ENCODE measurements at places on chromosomes 4 and X.

DNA sequence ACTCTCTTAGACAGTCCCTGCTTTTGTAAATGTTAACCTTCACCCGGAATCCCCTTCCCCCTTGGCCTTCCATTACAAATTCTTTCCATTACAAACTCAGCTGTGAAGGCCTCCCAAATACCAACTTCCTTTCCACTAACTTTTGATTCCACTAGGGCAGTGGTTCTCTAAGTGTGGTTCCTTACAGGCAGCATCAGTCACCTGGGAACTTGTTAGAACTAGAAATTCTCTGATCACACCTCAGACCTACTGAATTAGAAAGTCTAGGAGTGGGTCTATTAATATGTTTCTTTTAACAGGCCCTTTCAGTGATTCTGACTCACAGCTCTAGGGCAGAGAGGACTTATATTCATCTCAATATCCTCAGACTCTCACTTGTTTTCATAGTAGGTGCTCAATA, 19.0 kb upstream of the MRPL1 start:
- no peak for DNase-seq

- no peak for DNase-seq
Observed at GRCh38 chr4:17328141-17328815, 183.6 kb downstream of the QDPR start.

DNA sequence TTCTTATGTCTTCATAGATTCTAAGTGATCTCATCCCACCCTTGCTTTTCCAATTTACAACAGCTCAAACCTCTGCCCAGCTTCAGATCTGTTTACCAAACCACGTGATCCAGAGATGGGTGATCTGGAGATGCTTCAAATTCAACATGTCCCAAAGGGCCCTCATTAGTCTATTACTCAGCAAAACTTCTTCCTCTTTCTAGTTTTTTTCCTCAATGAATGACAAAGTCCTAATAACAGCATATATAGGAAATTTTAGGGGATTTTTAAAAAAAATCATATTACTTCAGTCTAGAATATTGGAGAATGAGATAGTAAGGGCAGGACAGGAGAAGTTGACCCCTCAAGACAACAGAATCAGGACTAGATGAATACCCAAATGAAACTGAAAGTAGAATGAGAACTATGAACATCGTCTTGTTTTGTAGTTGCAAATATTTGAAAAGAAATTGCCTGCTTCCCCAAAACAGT, 127.1 kb downstream of the CFAP299 start:
- no peak for DNase-seq

GRCh38 chrX:66200855-66201795, 37.1 kb downstream of the HEPH start:
- no peak for DNase-seq

DNA sequence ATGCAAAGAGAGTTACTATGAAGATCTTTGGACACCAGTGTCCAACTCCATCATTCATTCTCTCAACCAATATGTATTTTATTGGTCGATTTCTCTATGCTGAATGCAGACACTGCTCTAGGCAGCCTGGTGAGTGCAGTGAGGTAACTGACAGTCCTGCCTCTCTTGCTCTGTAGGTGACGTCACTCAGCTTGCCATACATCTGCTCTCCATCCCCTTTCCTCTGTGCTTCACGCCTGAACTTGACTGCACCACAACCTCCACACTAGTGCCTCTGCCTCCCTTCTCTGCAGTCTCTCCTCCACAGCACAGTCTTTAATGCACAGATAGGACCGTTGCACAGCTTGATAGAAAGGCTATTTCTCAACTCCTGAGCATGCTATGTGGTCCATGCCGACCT, 344.9 kb upstream of the NOCT start:
- no peak for DNase-seq

- DNase-seq = no peak
Observed at GRCh38 chr4:70654605-70655011, 11.7 kb downstream of the JCHAIN start.

- no peak for DNase-seq
Observed at GRCh38 chr4:111945014-111945413, 200.2 kb upstream of the FAM241A start.

DNA sequence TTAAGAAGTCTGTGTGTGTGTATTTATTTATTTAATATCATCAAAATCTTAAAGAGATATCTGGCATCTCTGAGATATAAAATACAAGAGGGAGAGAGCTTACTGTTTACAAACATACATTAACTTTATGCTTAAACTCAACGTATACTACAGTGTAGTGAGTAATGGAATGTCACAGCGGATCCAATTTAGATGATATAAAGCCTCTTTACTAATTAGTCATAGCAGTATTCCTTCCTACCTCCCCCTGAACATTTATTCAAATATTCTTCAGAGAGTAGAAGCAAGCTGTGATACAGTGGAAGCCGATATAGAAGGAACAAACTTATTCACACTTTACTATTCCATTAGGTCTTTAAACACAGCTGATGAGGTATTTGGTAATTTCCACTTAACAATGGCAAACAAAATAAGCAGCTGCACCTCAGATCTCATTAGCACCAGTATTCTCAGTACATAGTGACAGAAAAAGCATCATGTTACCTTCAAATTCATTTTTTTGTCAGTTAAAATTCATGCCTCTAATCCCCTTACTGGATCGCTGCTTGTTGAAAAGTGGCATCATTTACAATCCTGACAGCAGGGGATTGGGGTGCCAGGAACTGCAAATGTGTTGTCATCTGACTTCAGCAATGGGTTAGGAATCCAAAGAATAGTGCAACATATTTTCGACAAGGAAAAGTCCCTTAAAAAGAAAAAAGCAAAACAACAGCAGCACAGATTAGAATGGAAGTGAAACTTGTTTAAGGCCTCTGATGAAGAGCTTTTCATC, 658.7 kb upstream of the EPHA5 start:
- DNase-seq = no peak

GRCh38 chr4:69524706-69525105, 29.0 kb upstream of the UGT2B4 start:
- DNase-seq = no peak

GRCh38 chr4:126737899-126738526, 894.7 kb upstream of the INTU start:
- DNase-seq = no peak

- DNase-seq = no peak
Observed at GRCh38 chrX:53265771-53266574, 15.4 kb downstream of the IQSEC2 start.

DNA sequence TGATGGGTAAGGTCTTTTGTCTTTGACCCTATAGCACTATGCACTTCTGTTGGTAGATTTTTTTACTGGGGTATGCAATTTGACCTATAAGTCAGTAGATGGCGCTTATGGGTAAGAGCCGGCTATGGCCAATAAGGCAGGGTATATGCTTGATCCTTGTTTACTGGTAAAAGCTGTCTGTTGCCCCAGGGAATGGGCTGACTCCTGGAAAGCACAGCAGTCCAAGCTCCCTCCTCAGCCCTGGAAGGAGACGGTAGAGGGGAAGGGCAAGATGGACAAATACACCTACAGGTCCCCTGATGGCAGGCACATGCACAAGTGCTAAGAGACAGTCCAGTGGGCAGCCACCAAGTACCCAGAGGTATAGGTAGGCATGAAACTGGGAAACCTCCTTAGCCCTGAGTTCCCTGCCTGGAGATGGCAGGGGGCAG, 63.7 kb downstream of the ADAMTS3 start:
- DNase-seq = no peak

- no peak for DNase-seq
Observed at GRCh38 chr4:5773271-5773555, 62.2 kb downstream of the EVC start.

DNA sequence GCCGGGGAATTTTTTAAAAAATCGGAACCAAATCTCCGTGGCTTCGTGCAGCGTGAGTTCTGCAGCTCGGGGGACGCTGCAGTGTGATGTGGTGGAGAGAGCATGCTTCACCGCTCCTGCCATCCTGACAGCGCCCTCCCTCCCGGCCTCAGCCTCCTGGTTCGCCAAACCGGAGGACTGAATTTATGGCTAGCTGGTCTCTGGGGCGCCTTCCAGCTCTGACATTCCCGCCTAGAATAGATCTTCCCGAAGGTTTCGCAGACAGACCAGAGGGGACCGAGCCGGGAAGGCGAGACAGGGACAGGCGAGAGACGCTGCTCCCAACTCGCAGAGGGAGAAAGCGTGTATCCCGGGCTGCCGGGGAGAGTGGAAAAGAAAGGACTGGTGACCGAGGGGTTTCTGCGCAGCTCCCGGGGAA, 25.9 kb downstream of the HOPX start:
- peak; percentile 25 for DNase-seq

DNA sequence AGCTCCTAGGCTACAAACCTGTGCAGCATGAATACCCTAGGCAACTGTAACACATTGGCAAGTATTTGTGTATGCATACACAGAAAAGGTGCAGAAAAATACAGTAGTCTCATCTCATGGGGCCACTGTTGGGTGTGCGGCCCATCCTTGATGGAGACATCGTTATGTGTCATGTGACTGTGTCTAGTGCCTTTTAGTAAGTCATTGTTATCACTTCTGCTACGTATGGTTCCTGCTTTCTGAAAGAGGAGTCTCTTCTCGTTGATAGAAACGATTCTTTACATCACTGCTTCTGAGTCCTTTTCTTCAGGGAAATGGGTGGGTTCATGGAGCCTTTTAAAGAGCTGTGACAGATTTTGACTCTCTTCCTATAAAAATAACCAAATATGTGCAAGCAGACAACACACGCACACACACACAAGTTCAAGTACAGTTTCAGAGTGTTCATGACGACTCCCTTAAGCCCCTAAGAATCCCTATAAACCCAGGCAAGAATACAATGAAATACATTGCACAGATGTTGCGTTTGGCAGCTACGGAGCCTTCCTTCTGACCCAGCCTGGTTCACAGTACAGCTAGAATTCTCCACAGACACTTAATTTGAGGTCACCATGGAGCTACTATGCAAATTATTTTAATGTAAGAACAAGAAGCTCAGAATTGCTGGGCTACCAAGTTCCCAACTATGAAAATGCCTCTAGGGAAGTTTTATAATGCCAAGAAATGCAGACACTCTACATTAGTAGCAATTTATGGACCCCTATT, 10.2 kb upstream of the STK32B start:
- DNase-seq = no peak

GRCh38 chrX:130386408-130386808, 934 bp upstream of the GPR119 start:
- no peak for DNase-seq

DNA sequence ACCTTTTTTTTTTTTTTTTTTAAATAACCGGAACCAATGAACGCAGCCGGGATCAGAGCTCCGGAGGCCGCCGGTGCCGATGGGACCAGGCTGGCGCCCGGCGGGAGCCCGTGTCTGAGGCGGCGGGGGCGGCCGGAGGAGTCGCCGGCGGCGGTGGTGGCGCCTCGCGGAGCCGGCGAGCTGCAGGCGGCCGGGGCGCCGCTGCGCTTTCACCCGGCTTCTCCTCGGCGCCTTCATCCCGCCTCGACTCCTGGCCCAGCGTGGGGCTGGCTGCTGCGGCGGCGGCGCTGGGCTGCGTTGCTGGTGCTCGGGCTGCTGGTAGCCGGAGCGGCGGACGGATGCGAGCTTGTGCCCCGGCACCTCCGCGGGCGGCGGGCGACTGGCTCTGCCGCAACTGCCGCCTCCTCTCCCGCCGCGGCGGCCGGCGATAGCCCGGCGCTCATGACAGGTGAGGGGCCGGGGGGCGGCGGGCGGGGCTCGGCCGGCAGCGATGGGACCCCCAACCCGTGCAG, 337 bp downstream of the STIM2 start:
- DNase-seq = peak; percentile 58

DNA sequence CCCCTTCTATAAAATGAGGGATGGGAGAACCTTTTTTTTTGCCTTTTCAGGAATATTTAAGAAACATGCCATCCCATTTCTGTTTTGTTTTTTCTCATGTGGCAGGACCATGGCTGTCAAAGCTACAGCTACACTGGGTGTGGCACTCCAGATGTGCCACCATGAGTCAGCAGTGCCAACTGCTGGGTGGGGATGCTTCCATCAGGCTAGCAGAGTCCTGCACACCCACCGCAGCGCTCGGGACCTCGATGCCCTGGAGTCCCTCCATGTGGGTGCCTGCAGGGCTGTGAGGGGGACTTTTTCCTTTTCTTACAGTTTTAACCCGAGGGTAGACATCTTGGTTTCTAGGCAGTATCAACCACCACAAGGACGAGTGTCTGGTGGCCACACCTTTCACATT, 352.6 kb downstream of the NR3C2 start:
- DNase-seq = no peak

- no peak for DNase-seq
Observed at GRCh38 chr4:113232194-113232593, 182.7 kb downstream of the ANK2 start.

- no peak for DNase-seq
Observed at GRCh38 chr4:7710126-7710525, 229.5 kb downstream of the AFAP1 start.

DNA sequence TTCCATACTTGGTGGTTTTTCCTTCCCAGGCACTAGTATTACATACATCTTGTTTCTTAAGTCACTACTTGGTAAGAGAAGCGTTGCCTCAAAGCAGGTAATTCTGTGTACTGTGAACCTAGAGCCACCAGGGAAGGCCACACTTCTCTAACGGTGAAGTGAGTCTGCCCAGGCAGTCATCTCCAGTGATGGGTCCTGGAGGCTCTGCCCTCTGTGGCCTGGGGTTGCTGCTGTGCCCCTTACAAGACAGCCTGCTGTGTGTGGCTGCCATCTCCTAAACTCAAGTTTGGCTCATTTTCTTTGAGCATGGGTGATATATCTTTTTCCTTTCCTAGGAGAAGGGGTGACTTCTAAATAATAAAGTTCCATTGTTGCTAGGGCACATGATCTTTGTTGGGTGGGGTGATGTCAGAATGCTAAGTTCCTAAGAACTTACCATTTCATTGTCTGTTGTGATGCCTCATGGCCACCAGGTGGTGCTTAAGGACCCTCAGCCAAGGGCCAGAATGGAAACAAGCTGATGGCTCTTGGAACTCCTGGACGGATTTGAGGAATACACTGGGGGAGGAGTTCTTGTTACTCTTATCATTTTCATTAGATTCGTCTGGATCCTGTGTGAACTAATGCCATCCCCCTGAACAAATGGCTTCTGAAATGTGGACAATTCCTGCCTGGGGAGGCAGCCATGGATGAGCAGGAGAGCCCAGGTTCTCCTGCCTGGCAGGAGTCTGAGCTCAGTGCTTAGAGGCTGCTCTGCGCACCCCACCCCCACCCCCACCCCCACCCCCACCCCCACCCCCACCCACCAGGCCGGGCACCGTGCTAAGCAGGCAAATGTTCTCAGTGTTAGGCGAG, 41.1 kb upstream of the WDR1 start:
- DNase-seq = peak; percentile 30

DNA sequence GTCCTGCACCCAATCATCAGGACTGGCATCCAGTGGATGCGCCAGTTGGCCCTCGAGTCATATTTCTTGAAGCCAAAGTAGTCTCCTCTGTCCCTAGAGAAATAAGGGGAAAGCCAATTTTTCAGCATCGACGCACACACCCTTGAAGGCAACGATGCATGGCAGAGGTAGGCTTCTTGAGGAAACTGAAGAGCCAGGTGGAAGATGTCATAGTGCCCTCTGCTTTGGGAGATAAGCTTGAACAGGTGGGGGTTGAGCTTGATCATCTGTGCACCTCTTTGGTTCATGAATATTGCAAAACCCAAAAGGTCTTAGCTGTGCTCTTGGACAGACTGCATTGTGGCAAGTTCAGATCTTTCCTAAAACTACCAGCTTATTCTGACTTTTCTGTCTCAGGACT, 34.6 kb upstream of the WDR1 start:
- no peak for DNase-seq
